Activated CD4-positive, CD25-positive, alpha-beta regulatory T cell (primary cell): ENCODE measurements at places on chromosomes 7 and 10.

- no peak for DNase-seq
Measured at GRCh38 chr7:130444234-130444633, 3.4 kb upstream of the CEP41 start.

- DNase-seq: no peak
Measured at GRCh38 chr10:76553263-76554032, 1084.2 kb downstream of the KCNMA1 start.

GRCh38 chr7:137343281-137343841 lies at the start of gene PTN:
TSS of gene PTN (minus strand) at chr7:137343733. CDS start at chr7:137254973, 88,760 bp downstream.
- DNase-seq: no peak

DNA sequence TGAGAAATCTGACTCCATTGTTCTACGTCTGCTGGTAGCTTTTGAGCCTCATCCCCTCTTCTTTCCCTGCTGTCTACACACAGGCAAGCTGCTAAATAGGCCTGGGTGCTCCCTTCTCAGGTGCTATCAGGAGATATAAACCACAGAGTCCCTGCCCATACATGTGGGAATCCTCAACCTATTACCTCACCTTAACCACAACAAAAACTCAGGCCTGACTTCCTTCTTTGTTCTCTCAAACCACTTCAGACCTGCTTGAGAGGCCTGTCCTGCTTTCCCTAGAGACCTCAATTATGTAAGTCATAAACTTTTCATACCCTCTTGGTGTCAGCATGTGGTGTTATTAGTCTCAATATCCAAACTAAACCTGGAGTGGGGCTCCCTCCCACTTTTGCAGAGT lies 75.0 kb upstream of the MAGI2 start:
- no peak for DNase-seq

DNA sequence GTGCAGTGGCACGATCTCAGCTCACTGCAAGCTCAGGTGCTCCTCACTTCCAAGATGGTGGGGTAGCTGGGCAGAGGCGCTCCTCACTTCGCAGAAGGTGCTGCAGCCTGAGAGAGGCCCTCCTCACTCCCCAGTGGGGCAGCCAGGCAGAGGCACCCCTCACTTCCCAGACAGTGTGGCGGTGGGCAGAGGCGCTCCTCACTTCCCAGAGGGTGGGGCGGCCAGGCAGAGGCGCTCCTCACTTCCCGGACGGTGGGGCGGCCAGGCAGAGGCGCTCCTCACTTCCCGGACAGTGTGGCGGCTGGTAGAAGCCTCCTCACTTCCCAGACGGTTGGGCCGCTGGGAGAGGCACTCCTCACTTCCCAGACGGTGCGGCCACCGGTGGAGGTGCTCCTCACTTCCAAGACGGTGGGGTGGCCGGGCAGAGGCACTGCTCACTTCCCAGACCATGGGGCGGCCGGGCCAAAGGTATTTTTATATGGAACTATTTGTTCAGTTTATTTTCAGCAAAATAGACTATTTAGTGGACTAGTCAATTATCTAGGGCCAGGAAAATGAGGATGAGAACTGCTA lies 57.7 kb upstream of the PPP1R9A start:
- no peak for DNase-seq

DNA sequence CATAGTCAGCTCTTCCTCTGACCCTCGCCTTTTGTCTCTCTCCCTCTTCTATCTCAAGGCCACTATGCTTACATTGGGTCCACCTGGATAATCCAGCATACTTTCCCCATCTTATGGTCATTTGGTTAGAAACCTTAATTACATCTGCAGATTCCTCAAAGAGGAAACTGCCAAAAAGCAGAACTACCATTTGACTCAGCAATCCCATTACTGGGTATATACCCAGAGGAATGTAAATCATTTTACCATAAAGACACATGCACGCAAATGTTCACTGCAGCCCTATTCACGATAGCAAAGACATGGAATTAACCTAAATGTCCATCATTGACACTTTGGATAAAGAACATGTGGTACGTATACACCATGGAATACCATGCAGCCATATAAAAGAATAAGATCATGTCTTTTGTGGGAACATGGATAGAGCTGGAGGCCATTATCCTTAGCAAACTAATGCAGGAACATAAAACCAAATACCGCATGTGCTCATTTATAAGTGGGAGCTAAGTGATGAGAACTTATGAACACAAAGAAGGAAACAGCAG lies 114.8 kb upstream of the NPY start:
- no peak for DNase-seq

- DNase-seq: no peak
Measured at GRCh38 chr10:43682956-43683355, 34.3 kb upstream of the ZNF32 start.

DNA sequence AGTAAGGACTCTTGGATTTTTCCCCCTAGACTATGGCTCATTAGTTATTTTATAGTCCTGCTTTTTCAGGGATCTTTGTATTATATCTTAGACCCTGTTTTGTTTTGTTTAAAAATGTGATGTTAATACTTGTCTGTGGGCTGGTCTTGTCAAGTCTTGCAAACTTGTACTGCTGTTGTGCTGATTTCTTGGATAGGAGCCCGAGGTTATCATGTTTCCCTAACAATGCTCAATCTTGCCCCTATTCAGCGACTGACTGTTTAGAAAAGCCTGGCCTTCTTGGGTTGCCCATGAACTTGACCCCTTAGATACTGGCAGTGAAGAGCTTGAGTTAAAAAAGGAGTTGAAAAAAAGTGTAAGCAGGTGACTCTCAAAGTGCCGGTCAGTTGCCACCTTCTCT lies 115.7 kb downstream of the KIAA1217 start:
- DNase-seq: no peak

- no peak for DNase-seq
Measured at GRCh38 chr7:129436335-129436923, 2.2 kb downstream of the STRIP2 start.

- DNase-seq: no peak
Measured at GRCh38 chr10:67438605-67439304, 257.2 kb downstream of the CTNNA3 start.

GRCh38 chr7:83271212-83272099 lies 108.8 kb upstream of the PCLO start:
- DNase-seq: no peak

GRCh38 chr7:55533729-55534080 lies 38.6 kb downstream of the VOPP1 start:
- no peak for DNase-seq

DNA sequence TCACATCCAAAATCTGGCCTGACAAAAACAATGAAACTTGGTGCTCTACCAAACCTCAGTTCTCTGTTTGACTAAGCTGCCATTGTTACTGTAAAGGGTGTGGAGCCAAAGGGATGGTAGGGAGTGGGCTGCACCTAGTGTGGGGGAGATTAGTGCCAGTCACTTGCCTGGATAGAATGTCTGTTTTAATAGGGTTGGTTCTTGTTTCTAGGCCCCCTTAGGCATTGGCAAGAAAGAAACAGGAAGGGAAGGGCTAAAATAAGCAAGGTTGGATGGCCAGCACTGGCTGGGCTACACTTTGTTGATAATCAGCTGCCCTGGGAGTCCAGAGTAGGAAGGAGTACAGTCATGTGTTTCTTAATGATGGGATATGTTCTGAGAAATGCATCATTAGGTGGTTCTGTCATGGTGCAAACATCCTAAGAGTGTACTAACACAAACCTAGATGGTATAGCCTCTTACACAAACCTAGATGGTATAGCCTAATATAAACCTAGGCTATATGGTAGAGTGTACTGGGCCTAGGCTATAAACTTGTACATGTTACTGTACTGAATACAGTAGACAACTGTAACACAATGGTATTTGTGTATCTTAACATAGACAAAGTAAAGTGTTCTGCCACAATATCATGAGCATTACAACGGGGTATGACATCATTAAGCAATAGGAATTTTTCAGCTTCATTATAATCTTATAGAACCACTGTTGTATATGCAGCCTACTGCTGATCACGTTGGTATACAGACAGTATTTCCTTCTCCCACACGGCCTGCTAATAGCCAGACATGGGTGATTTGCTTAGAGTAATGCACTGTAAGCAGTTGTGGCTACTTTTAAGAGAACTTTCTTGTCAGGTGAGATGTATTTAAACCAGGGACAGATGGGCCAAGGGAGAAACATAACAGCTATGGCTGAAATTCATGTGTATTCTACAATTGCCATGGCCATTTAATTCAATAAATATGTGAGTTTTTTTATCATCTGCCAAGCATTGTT lies 15.4 kb downstream of the BBIP1 start:
- no peak for DNase-seq

- no peak for DNase-seq
Measured at GRCh38 chr7:121394709-121395140, 1.4 kb downstream of the FAM3C start.

GRCh38 chr10:110827410-110827809 lies 44.3 kb upstream of the PDCD4 start:
- no peak for DNase-seq

DNA sequence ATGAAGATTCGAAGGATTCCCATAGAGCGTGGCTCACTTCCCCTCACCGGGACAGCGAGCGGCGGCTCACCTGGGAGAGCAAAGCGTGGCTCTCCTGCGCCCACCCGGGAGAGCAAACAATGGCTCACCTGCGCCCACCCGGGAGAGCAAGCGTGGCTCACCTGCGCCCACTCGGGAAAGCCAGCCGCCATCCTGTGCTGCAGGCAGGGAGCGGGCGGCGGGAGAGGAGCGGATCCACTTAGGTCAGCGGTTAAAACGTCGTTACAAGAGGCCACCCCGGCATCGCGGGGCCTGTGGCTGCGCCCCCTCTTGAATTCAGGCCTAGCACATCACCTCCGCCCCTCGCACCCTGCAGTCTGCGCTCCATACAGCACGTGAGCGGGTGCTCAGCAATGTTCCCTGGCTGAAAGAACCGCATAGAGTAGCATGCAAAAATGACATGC lies 461 bp upstream of the FIGNL1 start:
- no peak for DNase-seq

DNA sequence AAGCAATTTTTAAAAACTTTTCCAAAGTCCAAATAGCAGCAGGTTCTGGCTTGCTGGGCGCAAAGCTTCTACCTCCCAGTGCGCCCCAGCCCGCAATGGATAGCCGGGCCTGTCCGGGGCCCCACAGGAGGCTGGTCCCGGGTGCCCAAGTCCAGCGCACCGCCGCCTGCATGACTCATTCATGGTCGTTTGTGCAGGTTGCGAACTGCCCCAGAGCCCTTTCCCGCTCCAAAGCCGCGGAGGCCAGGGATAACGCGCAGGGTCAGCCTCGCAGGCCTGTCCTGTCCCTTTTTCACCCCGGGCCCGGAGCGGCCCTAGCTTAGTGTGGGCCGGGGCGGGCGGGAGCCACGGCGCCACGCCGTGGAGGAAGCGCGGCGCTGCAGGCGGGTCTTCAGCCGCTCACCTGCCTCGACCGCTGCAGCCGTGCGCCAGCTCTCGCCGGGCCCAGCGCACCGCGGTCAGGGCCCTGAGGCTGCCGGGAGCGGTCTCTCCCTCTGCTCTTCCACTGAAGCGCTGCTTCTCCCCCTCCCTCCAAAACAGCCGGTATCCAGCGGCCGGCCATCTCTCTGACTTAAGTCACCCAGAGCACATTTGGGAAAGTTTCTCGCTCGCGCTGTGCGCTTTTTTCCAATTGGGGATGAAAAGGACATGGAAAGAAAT lies 1.7 kb upstream of the EGR2 start:
- DNase-seq: peak; percentile 51

GRCh38 chr7:44145479-44145968 lies 4.4 kb upstream of the MYL7 start:
- peak; percentile 22 for DNase-seq

GRCh38 chr10:13921941-13922340 lies 335.2 kb downstream of the PRPF18 start:
- DNase-seq: no peak

GRCh38 chr7:87003872-87004798 lies 55.3 kb downstream of the ELAPOR2 start:
- no peak for DNase-seq

- DNase-seq: no peak
Measured at GRCh38 chr7:41809116-41809515, 106.2 kb upstream of the INHBA start.

DNA sequence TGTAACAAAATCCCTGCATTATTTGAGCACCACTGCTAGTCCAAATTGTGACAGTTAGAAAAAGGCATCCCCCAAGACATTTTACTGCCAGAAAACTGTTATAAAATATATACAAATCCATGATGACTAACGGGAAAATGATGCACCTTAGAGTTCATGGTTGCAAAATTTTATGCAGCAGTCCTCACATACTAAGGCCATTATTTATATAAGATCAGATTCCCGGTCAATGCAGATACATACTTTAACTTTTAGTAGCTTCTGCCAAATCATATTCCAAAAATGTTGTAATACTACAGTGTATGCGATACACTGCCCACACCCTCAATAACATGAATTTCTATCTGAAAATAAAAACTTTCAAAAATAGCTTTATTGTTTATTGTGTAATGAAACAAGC lies 239.9 kb upstream of the ZNF32 start:
- no peak for DNase-seq

DNA sequence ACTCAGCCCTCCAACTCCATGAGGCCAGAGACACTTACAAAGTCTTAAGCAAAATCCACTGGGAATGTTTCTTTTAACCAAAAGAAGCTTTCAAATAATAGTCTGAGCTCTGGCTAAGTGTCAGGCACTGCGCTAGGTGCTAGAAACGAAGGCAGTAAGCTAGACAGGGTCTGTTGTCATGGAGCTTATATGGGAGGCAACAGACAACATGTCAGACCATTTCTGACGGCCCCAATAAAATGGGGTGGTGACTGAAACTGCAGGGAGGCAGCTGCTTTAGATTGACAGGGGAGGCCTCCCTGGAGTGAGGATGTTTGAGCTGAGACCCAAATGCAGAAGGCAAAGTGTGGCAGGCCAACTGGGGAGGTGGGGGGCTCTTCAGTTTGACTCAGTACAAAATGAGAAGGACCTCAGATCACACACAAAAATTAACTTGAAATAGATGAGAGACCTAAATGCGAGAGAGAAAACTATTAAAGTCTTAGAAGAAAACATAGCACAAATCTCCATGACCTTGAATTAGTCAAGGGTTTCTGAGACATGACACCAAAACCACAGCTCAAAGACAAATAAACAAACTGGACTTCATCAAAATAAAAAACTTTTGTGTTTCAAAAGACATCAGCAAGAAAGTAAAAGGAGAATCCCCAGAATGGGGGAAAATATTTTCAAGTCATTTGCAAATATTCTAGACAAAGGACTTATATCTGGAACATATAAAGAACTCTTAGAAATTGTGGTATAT lies 40.6 kb downstream of the SH3PXD2A start:
- DNase-seq: no peak
